Activated naive CD8-positive, alpha-beta T cell treated with anti-CD3 and anti-CD28 coated beads, Interleukin-2, amount 50 U/mL, for 24 hours (primary cell): ENCODE measurements at places on chromosomes 5 and 9.

- no peak for DNase-seq
Observed at GRCh38 chr9:123551734-123552133, 195.7 kb downstream of the CRB2 start.

DNA sequence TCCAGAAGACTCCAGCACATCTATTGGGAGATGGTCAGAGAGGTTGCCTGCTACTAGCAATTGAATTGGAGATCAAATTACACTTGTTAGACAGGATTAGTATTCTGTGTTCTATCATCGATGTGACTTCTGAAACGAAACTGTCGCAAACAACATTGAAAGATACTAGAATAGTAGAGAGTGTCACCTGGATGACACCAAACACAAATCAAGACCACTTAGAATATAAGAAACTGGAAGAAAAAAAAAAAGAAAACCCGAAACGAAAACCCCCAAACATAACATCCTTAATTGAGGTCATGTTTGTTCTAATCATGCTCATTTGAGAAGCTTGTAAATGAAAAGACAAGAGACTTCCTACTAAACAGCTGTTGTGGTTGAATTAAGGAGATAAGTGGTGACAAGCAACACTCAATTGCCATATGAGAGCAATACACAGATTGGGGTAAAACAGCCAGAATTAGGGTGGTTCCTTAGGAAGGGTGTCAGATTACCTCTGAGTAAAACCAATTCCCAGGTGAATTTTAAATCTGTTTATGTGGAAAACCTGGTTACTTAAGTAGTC is 97.6 kb downstream of the BASP1 start:
- DNase-seq: no peak

GRCh38 chr5:107476783-107477182 is 194.0 kb downstream of the EFNA5 start:
- no peak for DNase-seq

DNA sequence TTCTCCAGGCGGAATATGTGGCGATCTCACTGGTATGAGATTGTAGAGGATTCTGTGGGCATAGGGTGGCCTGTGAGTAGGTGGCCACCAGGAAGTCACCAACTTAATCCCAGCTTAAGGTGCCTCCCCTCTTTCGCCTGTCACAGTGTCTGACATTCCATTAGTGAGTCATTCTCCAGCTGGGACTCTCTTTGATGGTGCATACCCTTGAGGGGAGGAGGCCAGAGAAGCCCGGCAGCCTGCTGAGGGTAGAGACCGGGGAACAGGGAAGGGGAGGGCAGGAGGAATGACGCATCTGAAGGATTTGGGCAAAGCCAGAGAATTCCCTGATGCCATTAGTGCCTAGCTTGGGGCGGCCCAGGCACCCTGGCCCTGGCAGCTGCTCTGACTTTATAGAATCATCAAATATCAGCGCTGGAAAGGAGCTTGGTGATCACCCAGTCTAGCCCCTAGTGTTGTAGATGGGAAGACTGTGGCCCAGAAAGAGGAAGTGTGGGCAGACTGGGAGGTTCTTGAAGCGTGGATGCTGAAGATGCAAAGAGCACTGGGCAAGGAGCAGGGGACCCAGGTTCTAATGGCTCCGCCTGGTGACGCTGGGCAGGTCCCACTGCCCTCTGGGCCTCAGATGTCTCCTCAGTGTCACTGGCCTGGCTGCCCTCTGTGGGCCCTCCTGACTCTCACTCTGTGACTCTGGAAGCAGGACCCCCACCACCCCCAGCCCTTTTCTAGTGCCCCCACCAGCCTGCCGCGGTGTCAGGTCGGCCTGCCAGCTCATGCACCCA is 41.4 kb downstream of the DAB2IP start:
- no peak for DNase-seq

DNA sequence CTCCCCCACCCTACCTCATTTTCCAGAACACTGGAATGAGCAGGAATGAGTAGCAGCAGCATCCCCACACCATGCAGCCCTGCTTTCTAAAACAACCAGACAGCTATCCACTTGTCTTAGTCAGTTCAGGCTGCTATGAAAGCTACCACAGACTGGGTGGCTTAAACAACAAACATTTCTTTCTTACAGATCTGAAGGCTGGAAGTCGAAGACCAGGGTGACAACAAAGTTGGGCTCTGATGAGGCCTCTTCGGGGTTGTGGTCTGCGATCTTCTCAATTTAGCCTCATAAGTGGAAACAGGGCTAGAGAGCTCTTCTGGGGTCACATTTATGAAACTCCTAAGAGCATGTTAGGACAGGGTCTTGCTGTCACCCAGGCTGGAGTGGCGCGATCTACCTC is 38.9 kb downstream of the LPAR1 start:
- no peak for DNase-seq

DNA sequence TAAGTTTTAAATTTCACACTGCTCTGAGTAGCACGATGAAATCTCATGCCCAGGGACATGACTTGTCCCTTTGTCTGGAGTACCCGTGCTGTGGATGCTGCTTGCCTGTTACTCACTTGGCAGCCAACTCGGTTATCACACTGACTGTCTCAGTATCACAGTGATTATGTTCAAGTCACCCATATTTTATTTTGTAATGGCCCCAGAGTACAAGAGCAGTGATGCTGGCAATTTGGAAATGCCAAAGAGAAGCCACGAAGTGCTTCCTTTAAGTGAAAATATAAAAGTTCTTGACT is 22.8 kb upstream of the SCGB3A2 start:
- DNase-seq: no peak

DNA sequence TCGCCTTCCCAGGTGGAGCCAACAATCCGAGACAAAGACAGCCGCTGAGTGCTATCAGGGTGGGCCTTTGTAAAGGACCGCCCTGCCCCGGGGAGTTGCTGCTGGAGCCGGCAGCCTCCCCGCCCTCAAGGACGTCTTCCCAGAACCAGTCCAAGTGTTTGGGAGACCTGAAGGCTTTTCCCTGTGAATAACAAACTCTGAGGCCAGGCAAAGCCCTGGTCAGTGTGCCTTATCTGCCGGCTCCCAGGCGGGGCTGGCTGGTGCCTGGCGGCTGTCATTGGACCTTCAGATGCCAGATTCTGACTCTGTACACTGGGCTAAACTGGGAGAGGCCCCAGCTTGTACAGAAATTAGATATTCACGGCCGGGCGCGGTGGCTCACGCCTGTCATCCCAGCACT is 2.1 kb downstream of the SLC9A3 start:
- DNase-seq: no peak

DNA sequence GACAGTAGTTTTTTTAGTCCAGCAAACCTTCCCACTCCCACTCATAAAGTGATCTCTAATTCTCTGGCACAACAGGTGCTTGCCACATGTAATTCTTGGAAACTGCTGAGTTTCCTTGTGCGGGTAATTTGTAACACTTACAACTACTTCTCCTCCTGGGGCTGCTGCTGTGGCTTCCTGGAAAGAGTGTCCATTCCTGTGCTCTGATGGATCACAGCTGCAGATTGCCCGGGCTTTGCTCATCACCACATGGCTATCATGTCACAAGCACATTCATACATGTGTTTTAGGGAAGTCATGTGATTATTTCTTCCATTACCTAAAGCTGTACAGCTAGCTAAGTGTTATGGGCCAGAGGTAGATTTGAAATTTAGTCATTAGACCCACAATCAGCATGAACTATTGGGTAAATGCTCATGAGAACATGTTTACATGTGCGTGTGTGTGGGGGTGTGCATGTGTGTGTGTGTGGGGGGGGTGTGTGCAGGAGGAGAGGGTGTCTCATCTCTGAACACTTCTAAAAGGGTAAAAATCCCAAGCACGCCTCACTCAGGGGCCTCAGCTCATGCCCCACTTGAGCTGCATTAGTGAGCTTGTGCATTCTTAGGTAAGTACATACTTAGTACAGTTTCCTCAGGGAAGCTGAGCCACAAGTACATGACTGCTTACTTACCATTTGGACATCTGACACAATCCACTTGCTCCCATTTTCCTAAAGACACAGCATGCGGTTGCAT is 118.1 kb upstream of the CCDC112 start:
- no peak for DNase-seq

DNA sequence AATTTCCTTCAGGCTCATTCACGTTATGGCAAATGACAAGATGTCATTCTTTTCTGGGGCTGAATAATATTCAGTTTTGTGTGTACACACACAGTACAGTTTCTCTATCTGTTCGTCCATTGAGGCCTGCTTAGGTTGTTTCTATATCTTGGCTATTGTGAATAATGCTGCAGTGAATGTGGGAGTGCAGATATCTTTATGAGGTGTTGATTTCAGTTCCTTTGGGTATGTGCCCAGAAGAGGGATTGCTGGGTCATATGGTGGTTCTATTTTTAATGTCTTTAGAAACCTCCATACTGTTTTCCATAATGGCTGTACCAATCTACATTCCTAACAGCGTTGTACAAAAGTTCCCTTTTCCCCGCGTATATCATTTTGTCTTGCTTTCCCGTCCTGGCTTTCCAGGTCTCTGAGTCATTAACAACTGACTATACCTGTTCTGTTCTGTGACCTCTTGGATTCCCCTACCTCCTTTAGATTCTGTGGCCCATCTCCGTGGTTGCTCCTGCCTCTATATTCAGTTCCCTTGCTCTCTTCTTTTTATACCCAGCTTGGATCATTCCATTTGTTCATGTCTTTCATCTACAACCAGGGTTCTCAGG is 6.8 kb downstream of the SNX30 start:
- DNase-seq: no peak

DNA sequence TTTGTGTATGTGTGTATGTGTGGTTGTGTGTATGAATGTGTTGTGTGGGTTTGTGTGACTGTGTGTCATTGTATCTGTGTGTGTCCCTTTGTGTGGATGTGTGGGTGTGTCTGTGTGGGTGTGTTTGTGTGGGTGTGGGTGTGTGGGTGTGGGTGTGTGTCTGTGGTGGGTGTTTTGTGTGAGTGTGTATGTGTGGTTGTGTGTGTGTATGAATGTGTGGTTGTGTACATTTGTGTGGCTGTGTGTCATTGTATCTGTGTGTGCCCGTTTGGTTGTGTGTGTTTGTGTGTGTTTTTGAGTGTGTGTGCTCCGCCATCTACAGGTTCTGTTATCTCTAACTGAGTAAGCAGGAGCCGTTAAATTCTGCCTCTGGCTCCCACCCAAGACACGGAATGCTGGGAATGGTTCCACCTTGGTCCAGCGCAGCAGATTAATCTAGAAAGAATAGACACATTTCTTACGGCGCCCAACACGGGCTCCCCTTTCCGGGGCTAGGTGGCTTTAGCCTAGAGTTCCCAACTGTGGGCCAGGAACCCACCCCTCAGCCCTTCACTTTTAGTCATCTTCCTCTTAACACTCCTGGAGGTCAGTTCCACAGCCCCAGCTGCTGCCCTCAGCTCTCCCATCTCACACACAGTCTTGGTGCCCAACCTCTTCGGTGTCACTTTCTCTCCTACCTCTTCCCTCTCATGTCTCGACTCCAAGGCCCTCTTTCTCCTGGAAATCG is 197.1 kb downstream of the TTLL11 start:
- DNase-seq: no peak

GRCh38 chr5:167765352-167765751 is 526.1 kb upstream of the WWC1 start:
- no peak for DNase-seq

DNA sequence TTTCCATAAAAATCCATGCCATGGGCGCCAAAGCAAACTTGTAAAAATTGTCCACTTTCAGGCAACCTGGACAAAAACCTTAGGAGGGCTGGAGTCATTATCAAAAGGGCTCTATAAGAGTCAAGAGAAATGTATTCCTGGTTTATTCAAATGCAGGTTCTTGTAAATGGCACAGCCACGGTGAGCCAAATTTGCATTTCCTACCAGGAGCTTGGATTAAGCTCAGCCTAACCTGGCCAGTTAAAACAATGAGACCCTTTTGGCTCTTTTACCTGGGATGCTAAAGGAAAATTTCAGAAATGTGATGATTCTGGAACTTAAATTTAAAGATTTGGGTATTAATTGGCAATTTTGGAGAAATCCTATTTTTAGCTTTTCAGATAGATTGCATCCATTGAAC is 8.9 kb upstream of the ZNF474 start:
- no peak for DNase-seq

- no peak for DNase-seq
Observed at GRCh38 chr9:112132356-112132755, 42.7 kb downstream of the SUSD1 start.

GRCh38 chr9:88065619-88066018 is 72.7 kb downstream of the SPATA31C2 start:
- no peak for DNase-seq

GRCh38 chr9:128022886-128023285 is 42.1 kb upstream of the EEIG1 start:
- no peak for DNase-seq

DNA sequence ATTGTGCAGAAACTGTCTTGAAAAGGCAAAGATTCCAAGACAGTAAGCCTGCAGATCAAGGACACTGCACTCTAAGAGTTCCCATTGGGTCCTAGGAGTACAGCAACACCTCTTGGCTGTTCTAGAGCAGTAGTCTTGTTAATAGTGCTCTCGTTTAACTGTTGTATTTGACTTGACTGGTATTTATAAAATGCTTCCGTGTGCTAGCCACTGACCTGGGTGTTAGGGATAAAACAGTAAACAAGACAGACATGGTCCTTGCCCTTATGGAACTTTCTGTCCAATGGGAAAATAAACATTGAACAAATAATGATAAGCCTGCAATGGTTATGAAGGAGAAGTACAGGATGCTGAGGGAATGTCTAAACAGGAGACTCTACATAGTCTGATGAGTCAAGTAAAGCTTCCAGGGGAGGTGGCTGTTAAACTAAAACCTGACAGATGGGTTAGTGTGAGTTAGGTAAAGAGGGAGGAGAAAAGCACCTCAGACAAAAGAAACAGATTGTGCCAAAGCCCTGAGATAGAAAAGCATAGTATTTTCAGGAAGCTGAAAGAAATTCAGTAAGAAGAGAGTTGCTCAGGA is 33.3 kb downstream of the TDRD7 start:
- DNase-seq: no peak

- DNase-seq: no peak
Observed at GRCh38 chr5:160685219-160685618, 166.8 kb downstream of the ATP10B start.

DNA sequence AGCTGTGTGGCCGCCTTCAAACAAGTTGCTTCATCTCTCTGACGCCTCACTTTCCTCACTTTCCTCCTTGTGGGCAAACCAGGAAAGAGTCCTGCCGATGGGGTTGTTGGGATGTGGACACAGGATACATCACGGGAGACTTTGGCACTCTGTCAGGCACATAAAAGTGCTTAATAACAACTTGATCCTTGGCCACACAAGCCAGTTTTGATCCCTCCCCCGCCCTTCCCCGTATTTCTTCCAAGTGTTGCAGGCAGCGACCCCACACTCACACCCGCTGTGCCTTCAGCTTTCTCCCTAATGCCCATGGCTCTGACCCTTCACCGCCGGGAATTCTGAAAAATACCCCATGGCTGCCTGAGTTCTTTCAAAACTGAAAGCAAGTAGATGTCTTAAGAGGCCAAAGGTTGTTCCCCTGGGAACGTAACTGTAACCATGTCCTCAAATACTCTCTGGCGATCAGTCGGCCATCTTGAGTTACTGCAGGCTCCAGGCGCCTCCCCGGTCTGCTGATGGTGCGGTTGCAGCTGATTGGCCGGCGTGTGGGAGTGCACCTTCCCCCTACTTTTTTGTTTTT is 59.8 kb downstream of the ARHGEF37 start:
- no peak for DNase-seq

- DNase-seq: peak; percentile 75
Observed at GRCh38 chr9:136544548-136544963, 1.3 kb downstream of the NOTCH1 start.

- DNase-seq: no peak
Observed at GRCh38 chr9:71157731-71158130, 36.3 kb upstream of the TRPM3 start.

GRCh38 chr5:90641528-90641927 is 82.9 kb downstream of the ADGRV1 start:
- no peak for DNase-seq
